ENCODE measurements at places on chromosomes 7 and 10. TPM values are rescaled to one million over a fixed set of nuclear protein-coding genes. Genes with fewer than 3 reads are reported as not detected.

- no peak for DNase-seq
These were observed 365.2 kb downstream of the HGF start for GRCh38 chr7:81404669-81405068.

DNA sequence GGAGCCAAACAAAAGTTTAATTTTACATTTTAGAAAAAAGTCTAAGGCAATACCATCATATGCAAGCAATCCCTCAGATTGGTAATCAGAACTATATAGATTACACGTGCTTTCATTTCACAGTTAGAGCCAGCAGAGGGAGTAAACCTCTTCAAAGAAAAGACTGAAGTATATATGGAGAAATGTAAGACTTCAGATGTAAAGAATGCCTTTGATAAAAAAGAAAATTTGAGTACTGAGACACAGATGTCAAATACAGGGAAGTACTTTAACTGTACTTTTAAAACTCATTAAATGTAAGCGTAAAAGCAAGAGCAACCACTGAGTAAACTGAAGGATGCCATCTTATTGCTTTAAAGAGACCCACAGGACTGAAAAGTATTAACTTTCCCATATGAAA lies 101.4 kb upstream of the FAM133B start:
- DNase-seq, result no peak

GRCh38 chr7:8938044-8938805 lies 504.8 kb downstream of the NXPH1 start:
- no peak for DNase-seq

- DNase-seq, result no peak
These were observed 77.8 kb downstream of the TCF7L2 start for GRCh38 chr10:113027574-113028455.

Gene PRKCQ
- 70.0 TPM for total RNA-seq

- no peak for DNase-seq
These were observed 50.5 kb upstream of the NRP1 start for GRCh38 chr10:33385015-33385414.

- DNase-seq, result no peak
These were observed 112.6 kb downstream of the WDR37 start for GRCh38 chr10:1168763-1169162.

Gene CYP51A1
- 23.8 TPM for total RNA-seq

Gene CELF2
- total RNA-seq, result 201 TPM

DNA sequence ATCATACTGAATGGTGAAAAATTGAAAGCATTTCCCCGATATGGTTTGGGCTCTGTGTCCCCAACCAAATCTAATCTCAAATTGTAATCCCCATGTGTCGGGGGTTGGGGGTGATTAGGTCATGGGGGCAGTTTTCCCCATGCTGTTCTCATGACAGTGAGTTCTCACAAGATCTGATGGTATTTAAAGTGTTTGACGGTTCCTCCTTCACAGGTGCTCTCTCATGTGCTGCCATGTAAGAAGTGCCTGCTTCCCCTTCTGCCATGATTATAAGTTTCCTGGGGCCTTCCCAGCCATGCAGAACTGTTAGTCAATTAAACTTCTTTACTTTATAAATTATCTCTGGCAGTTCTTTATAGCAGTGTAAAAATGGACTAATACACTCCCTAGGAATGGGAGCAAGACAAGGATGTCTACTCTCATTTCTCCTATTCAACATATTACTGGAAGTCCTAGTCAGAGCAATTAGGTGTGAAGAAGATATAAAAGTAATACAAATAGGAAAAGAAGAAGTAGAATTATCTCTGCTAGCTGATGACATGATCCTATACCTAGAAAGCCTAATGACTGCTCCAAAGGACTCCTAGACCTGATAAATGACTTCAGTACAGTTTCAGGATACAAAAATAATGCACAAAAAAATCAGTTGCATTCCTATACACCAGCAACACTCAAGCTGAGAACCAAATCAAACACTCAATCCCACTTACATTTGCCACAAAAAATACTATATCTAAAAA lies 260.6 kb downstream of the RNLS start:
- DNase-seq, result no peak

Gene ADGRA1
- total RNA-seq, result not detected

DNA sequence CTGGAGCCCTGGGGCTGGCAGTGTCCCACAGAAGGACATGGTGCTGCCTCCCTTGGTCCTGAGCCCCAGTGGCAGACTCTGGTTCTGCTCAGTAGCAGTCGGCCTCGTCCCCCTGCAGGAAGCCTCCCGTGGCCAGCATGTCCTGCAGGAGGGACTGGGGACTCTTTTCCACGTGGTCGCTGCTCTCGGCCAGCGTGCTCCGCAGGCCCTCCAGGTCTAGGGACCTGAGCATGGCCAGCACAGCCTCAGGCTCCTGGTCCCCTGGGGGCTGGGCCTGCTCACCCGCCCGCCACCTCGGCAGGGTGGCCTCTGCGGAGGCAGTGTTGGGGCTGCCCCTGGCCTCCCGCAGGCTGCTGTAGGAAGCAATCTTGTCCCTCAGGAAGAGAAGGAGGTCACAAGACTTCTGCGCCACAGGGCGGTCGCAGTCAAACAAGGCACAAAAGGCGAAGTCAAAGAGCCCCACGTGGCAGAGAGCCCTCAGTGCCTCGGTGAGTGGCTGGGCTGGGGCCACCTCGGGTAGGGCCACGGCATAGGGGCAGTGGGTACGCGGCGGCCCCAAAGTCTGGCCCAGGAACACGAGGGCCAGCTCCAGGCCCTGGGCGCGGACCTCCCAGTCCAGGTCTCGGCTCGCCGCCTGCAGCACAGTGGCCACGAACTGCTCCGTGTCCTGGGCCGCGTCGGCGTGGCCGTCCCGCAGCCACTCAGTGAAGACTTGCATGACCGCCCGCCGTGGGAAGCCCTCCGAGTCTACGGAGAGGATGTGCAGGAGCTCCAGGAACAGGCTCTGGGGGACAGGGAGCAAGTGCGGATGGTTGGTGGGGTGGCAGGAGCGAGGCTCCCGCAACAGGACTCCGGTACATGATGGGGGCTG lies 17.1 kb downstream of the BRAT1 start:
- no peak for DNase-seq

GRCh38 chr10:131174211-131174565 lies 137.3 kb downstream of the TCERG1L start:
- DNase-seq, result no peak

DNA sequence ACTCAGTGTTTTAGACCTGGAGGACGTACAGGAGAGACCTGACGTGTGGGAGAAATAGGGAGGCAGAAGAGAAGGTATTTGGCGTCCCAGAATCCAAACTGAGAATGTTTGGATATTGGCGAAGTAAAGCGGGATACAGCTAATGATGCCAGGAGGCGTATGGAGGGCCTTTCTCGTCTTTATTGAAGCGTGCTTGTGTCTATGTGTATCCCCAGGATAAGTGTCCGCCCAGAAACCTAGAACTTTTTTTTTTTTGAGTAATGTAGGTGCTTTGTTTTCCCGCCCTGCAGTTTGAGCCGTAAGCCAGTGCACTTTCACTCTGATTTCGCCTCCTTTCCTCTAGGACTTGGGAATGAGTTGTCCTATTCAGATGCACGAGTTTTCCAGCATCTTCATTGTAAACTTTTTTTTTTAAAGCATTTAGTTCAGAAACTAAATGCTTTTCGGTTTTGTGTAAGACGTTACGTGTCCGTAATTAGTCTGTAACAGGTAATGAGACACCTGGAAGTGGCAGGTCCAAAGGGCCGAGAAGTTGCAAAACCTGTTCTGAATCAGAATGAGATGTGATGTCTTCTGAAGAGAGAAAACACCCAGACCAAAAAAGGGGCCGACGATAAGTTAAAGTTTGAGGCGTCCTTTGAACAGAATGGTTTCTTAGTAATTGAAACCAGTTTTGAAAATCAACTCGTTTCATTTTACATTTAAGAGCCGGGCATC lies 746 bp downstream of the ARL5B start:
- DNase-seq, result no peak

- DNase-seq, result no peak
These were observed 43.0 kb downstream of the LHFPL3 start for GRCh38 chr7:104371216-104371979.

Gene PRSS37
- total RNA-seq, result not detected

DNA sequence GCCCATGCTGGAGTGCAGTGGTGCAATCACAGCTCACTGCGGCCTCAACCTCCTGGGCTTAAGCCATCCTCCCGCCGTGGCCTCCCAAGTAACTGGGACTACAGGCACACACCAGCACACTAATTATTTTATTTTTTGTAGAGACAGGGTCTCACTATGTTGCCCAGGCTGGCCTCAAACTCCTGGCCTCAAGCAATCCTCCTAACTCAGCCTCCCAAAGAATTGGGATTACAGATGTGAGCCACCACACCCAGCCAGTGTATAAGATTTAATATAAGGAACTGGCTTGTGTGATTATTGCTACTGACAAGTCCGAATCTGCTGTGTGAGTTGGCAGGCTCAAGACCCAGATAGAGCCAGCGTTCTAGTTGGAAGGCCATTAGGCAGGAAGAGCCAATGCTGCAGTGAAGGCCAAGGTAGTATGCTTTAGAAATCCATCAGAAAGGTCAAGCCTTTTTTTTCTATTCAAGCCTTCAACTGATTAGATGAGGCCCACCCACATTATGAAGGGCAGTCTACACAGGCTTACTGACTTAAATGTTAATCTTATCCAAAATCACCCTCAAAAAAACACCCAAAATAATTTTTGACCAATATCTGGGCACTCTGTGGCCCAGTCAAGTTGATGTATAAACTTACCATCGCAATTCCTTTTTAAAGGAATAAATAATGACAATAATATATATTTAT lies 19.4 kb downstream of the TRIM4 start:
- no peak for DNase-seq

GRCh38 chr7:44769776-44770294 lies 21.2 kb downstream of the ZMIZ2 start:
- DNase-seq, result no peak

DNA sequence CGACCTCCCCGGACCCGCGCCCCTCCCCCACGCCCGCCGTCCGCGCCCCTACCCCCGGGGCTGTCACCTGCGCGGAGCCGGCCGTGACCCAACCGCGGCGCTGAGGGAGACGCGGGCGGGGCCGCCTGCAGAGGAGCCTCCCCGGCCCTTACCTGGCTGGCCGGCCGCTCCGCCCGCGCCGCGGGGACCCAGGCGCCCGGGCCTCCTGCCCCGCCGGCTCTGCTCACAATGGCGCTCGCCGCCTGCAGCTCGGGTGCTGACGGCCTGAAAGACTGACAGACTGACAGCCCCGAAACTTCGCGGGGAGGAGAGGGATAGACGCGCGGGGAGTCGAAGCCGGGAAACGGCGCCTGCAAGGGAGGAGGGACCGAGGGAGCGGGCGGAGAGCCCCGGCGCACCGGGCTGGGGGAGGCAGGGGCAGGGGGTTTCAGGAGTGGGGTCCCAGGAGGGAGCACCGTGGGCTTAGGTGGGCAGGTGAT lies 393 bp downstream of the ZNF467 start:
- DNase-seq, result peak; percentile 19

Gene TMEM130
- total RNA-seq, result 0.22 TPM

GRCh38 chr10:30396698-30397097 lies 37.3 kb upstream of the MAP3K8 start:
- no peak for DNase-seq

Gene GPR26
- not detected for total RNA-seq

Gene PRF1
- 18.0 TPM for total RNA-seq

- DNase-seq, result no peak
These were observed 25.2 kb downstream of the TRIM8 start for GRCh38 chr10:102669206-102670064.

Gene FAM204A
- 53.9 TPM for total RNA-seq

DNA sequence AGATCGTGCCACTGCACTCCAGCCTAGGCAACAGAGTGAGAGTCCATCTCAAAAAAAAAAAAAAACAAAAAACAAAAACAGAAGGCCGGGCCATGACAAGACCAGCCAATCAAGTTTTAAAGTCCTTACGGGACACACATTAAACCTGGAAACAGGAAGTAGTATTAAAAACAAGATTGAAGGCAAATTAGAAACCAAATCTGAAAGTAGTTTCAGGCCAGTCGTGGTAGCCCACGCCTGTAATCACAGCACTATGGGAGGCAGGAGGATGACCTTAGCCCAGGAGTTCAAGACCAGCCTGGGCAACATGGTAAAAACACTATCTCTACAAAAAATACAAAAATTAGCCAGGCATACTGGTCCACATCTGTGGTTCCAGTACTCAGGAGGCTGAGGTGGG lies 18.1 kb downstream of the PSAP start:
- no peak for DNase-seq
